ENCODE measurements at places on chromosomes 1 and 21. TPM values are rescaled to one million over a fixed set of nuclear protein-coding genes. Genes with fewer than 3 reads are reported as not detected.

DNA sequence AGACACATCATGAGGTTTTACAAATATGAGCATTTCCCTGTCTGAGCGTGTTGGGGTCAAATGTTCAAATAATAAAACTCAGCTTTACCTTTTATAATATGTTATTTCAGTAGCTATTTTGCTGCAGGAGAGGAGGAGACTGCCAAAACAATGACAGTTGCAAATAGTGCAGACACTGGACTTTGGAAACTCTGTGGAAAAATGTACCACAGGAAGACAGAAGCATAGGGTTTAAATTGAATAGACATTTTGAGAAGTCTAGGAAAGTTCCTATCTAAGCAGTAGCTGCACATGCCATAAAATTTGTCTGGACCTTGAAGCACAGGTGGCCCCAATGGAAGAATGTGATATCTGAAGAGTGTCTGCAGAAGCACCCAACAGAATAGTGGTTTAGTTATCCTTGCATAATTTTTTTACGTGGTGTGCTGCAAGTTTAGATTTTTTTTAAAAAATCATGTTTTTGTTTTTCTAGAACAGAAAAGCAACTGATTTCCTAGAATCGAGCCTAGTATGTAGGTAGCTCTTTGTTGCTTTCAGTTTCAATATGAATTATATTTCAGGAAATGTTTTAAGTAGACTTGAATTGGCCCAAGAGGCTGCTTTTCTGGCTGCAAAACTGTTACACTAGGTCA is 14.0 kb upstream of the GBP5 start:
- no peak for DNase-seq

DNA sequence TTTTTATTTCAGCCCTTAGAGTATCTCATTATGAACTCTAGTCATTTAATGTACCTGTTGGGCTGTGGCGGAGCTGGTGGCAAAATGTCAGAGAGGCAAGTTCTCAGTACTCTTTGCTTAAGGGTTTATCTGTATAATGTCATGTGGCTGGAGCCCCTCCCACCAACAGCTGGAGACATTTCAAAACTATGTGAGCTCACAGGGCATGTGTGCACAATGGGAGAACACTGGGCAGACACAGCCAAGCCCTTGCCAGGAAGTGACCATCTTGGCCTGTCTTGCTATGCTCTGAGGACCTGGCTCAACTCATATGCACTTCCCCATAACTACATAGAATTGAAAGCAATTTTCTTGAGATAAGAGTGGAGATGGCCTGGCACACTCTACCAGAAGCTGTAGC is 296.4 kb downstream of the PTPRU start:
- no peak for DNase-seq

- no peak for DNase-seq
Measured at GRCh38 chr1:66676613-66677298, 75.5 kb upstream of the DYNLT5 start.

GRCh38 chr1:100927276-100927675 is 31.4 kb downstream of the SLC30A7 start:
- no peak for DNase-seq

DNA sequence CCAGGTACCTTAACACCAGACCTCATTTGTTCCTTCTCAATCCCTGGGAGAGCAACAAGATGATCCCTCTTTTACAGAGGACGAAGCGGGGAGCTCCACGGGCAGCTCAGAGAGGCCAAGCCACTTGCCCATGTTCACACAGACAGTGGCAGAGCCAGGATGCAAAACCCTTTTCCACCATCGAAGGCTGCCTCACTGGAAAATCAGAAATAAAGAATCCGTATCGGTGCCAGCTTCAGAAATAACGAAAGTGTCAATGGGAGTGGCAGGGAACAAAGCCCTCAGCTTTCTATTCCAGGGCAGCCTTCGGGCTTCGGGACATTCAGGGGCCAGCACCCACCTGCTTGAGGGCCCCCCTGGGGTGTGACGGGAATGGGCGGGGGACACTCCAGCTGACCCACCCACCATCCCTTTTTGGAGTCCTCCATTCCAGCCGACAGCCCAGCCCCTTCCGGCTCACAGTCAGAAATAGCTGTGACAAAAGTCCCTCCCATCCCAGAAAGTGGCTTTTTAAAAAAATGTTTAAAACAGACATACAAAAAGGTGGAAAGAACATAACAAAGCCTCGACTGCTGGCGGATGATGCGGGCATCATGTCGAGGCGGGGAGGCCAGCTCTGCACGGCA is 6.0 kb downstream of the IFFO2 start:
- DNase-seq: no peak

DNA sequence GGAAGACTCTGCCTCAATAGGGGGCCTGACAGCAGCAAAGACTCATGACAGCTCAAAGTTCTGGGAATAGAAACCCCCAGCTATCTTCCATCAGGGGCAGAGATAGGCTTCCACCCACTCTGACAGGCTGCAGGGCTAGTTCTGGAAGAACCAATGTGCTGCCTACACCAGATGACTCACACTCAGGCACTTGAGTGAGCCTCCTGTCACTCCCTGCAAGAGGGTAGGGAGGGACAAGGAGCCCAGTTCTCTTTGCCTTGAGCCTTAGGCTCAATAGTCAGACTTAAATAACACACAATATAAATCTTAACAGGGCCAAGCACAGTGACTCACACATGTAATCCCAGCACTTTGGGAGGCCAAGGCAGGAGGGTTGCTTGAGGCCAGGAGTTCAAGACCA is 386.4 kb downstream of the HHAT start:
- DNase-seq: no peak

GRCh38 chr1:1441002-1441888 is 5.8 kb downstream of the VWA1 start:
- DNase-seq: no peak

DNA sequence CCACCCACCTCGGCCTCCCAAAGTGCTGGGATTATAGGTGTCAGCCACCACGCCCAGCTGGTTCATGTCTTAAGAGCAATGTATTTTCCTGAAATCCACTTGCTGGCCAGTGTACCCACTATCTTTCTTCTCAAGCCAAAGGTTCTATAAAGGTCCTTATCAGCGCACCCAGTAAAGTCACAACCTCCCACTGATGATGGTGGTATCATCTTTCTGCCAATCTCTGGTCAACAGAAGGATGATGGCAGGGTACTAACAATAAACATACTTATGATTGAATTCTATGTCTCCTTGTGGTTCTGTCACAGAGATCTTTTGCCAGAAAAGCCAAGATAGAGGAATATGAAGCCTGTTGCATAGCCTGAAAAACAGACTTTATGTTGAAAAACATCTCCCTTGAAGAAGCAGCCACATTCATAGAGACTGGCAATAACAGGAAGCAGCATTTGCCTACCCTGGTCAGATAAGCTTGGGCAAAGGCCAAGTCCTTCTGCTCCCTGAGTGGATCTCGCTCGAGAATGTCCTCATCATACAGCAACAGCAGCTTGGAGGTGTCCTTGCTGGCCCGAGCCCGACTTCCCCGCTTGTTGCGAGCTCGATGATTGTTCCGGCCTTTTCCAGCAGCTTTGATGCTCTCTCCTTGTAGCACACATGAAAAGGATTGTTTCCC is 73.0 kb downstream of the DAP3 start:
- no peak for DNase-seq

GRCh38 chr1:11380500-11380899 is 98.5 kb upstream of the DISP3 start:
- no peak for DNase-seq

- DNase-seq: no peak
Measured at GRCh38 chr1:227947676-227948492, at the start of gene WNT9A. TSS of gene WNT9A (minus strand) at chr1:227947932. CDS start at chr1:227947887, 45 bp downstream.

- DNase-seq: no peak
Measured at GRCh38 chr21:36610201-36610600, 88.7 kb upstream of the SIM2 start.

- DNase-seq: no peak
Measured at GRCh38 chr1:198563583-198563982, 23.1 kb upstream of the ATP6V1G3 start.

GRCh38 chr1:235073968-235074522 is 54.6 kb downstream of the TOMM20 start:
- no peak for DNase-seq

DNA sequence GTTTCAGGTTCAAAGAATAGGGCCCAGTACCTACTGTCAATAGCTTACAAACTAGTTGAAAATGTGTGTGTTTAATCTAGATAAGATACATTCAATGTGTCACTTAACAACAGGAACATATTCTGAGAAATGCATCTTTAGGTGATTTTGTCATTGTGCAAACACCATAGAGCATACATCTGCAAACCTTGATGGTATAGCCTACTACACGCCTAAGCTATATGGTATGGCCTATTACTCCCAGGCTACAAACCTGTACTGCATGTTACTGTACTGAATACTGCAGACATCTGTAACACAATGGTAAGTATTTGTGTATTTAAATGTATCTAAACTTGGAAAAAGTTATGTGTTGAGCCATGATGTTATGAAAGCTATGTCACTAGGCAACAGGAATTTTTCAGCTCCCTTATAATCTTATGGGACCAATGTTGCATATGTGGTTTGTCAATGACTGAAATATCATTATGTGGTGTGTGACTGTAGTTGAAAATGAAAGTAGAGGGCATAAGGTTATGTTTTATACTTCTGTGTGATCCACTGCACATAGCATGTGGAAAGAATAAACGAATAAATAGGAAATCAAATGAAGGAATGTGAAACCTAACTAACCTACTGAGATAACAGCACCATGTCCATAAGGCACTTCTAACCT is 129.0 kb upstream of the CAMK1G start:
- no peak for DNase-seq

DNA sequence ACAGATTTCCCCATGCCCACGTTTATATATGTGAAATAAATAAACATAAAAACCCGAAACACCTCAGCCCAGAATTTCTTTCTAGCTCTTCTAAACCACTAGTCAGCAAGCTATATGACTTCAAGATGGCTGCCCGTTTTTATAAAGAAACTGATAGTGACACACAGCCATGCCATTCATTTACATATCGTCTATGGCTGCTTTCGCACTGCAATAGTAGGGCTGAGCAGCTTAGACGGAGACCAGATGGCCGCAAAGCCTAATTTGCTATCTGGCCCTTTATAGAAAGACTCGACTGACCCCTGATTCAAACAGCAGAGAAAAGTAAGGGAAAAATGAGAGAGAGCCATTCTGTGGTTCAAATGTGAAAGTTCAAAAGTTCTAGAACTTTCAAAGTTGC is 45.7 kb upstream of the FMN2 start:
- no peak for DNase-seq

DNA sequence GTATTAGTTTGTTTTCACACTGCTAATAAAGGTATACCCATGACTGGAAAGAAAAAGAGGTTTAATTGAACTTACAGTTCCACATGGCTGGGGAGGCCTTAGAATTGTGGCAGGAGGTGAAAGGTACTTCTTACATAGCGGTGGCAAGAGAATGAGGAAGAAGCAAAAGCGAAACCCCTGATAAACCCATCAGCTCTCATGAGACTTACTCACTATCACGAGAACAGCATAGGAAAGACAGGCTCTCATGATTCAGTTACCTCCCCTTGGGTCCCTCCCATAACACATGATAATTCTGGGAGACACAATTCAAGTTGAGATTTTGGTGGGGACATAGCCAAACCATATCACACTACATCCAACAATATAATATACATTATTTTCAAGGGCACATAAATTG is 145.7 kb upstream of the BARHL2 start:
- DNase-seq: no peak

DNA sequence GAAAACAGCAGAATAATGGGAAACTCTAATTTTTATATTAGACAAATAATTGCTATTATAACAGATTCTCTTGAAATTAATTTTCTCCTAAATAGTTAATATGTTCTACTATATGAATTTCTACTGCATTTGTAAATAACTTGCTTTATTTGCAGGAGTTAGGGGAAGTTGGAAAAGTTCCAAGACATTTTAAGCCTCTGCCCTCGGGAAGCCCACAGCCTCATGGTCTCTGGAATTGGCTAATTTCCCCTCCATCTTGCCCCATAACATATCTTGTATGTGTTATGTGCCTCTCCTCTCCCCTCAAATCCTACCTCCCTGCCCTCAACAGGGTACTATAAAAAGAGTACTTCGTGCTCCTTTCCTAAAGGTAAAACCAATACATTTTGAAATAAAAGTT is 271.4 kb upstream of the NR5A2 start:
- DNase-seq: no peak

GRCh38 chr1:58318157-58319005 is 228.1 kb downstream of the OMA1 start:
- no peak for DNase-seq

DNA sequence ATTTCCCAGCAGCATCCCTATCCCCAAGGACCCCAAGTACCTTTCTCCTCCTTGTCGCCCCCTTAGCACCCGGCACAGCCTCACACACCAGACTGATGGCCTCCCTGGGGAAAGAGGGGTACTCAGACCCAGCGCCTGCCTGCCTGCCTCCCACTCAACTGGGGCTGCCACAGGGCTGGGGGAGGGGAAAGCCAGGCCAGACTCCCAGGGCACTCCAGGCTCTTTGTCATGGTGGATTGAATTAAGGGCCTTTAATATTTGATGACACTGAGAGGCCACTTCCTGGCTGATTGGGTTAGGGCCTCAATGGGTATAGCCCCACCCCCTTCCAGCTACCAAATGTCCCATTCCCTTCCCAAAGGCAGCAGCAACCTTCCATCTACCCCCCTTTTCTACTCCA is 1.8 kb downstream of the SHC1 start:
- DNase-seq: no peak

GRCh38 chr1:150981177-150981804 is 801 bp upstream of the ANXA9 start:
- DNase-seq: no peak

DNA sequence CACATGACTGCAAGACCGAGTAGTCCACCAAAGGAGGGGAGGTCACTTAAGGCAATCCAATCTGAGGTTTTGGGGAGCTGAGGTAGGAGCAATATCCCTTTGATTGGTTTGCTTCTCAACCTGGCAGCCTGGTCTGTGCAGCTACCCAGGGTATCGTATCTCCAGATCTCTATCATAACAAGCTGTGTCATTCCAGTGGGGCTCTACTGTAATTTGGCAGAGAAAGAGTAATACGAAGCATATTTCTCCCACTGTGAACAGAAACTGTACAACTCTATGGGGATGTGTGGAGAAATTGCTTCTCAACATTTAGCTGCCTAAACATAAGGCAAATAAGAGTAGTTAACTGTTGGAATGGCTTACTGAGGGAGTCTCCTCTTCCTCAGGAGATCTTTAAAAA is 20.6 kb downstream of the CD101 start:
- DNase-seq: no peak

GRCh38 chr1:48066936-48067335 is 69.8 kb upstream of the TRABD2B start:
- no peak for DNase-seq

The SMYD2 gene
- polyA plus RNA-seq: 75.5 TPM

The GPR52 gene
- 0.15 TPM for polyA plus RNA-seq

The ZBTB7B gene
- 20.9 TPM for polyA plus RNA-seq

The NTNG1 gene
- 8.5 TPM for polyA plus RNA-seq

The ANKRD34A gene
- 0.66 TPM for polyA plus RNA-seq

The EPHA8 gene
- 1.0 TPM for polyA plus RNA-seq

The KDF1 gene
- polyA plus RNA-seq: 16.1 TPM

The SPATA21 gene
- polyA plus RNA-seq: 0.04 TPM

The KMO gene
- polyA plus RNA-seq: 4.4 TPM

The RHOU gene
- polyA plus RNA-seq: 0.31 TPM

All from keratinocyte (primary cell).